ENCODE measurements at places on chromosomes 11 and 22. TPM values are rescaled to one million over a fixed set of nuclear protein-coding genes. Genes with fewer than 3 reads are reported as not detected.
A peak's percentile ranks its signal among the peaks of the same experiment; 100 is the strongest.

The CHRM1 gene
- total RNA-seq, result not detected

DNA sequence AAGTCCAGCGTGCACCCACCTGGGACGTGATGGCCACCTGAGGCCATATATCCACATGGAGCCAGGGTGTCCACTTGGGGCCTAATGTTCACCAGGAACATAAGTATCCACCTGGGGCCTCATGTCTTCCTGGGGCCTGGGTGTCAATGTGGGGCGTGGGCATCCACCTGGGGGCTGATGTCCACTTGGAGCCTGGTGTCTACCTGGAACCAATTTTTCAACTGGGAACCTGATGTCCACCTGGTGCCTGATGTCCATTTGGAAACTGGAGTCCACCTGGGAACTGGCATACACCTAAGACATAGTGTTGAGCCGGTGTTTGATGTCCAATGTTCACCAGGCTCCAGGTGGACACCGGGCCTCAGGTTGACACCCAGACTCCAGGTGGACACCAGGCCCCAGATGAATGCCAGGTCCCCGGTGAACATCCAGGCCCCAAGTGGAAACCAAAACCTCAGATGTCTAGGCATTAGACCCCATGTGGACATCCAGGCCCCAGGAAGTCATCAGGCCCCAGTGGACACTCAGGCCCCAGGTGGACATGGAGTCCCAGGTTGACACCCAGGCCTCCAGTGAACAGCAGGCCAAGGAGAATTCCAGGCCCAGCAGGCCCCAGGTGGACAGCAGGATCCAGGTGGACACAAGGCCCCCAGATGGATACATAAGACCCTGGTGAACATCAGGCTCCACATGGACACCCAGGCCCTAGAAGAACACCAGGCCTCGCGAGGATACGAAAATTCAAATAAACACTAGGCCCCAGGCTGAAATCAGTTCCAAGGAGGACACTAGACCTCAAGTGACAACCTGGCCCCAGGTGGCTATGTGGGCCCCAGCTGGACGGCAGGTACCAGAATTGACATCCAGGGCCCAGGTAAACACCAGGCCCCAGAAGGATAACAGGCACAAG, 56.0 kb upstream of the SEPTIN5 start:
- DNase-seq, result no peak

DNA sequence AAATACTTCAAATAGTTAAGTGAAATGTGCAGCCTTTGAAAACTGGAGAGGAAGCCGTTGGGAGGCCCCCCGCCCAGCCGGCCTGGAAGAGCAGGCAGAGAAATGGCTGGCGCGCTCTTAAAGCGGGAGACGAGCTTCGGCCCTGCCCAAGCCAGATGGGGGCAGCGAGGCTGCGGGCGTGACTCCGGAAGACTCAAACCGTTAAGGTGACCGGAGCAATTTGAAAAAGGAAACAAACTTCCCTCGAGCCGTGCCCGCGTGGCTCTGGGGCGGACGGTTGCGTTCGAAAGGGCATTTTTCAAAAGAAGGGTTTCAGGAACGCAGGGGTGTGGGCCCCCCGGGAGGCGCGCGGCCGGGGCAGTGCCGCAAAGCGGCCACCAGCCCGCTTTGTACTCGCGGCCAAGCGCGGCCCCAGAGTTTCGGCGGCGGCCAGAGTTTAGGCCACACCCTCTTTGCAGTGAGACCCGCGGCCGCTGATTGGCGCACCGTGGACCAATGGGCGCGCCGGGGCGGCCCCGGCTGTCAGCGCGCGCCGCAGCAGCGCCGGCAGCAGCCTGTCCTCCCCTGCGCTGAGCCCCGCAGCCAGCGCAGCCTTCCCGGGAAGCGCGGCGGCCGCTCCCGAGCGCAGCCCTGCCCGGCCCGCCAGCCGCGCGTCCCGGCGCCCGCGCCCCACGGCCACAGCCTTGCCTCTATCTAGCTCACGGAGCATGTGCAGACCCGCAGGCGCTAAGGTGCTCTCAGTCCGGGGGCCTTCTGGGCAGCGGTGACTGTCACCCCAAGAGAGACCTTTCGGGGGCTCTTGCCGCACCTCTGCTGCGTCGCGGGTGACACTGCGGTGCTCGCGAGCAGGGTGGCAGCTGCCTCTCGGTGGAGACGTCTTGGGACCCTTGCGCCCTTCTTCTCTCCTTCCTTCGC, at the start of gene NAV2:
TSS of gene NAV2 (plus strand) at position 557 of the 915 bp plus-strand sequence. CDS start 859 bp downstream, outside the sequence.
- DNase-seq, result peak; percentile 96

- DNase-seq, result no peak
Observed at GRCh38 chr11:40746282-40746681, 713.2 kb downstream of the LRRC4C start.
